ENCODE measurements at places on chromosomes 1 and 21.
A peak's percentile ranks its signal among the peaks of the same experiment; 100 is the strongest.

- peak; percentile 5 for DNase-seq
These were observed 147.8 kb downstream of the PGBD5 start for GRCh38 chr1:230278376-230278775.

GRCh38 chr1:1539310-1540089 lies 924 bp downstream of the TMEM240 start:
- peak; percentile 44 for DNase-seq

- DNase-seq: no peak
These were observed 2.0 kb downstream of the PLXNA2 start for GRCh38 chr1:208242146-208242545.

- DNase-seq: no peak
These were observed 56.8 kb downstream of the TENT5C start for GRCh38 chr1:117662667-117663066.

DNA sequence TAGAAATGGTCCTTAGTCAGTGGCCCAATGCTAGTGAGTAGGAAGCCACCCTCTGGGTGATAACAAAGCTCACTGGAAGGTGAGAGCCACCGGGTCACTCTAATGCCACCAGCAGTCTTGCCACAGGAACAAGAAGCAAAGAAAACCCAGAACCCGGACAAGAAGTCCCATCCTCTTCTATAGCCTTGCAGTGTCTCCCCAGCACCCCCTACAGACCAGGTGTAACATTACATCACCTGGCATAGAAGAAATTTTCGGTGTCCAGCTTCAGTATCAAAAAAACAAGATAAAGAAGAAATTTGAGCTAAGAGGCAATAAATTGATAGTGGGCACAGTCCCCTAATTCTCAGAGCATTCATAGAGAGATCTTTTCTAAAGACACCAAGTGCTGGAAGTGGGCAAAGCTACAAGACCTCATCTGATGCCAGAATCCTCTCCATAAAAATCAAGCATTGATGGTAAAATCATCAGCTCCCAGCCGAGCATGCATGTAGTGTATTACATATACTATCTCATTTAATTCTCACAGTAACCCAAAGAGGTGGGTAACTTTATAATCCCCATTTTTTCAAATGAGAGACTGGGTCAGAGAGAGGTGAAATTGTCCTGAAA lies 491.0 kb downstream of the MATN1 start:
- DNase-seq: peak; percentile 63

GRCh38 chr1:31523769-31524168 lies 52.5 kb upstream of the TINAGL1 start:
- no peak for DNase-seq

DNA sequence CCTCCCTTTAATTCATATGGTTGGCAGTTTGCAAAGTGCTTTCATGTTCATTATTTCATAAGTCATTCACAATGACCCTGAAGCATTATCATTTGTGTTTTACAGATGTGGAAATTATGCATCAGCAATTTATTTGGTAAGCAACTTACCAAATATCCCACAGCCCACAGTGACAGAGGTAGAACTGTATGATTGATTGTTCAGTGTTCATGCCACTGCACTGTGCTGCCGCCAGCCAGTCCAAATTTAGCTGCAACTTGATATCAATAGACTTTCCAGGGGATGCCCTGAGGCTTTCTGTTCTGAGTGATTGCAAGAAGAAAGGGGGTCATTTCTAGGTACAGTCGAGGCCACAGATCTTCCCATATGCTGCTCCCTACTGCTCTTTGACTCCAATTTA lies 380.3 kb downstream of the PLPP3 start:
- DNase-seq: no peak

- no peak for DNase-seq
These were observed 57.5 kb upstream of the CPLANE2 start for GRCh38 chr1:16294219-16295212.

DNA sequence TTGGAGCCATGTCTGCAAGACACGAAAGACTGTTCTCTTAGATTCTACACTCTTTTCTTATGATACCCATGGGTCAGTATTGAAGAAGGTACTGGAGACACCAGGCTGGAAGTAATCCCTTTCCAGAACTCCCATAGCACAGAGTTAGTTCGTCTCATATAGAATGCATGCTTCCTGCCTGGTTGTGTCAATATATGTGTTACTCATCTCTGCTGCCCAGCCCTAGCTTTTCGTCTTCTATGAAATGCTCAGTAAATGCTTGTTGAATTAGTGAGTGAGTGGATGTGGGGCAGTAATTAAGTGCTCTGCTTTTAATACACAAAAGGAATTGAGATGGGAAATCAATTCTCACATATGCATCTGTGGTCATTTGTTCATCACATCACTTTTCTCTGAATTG lies 32.1 kb downstream of the ADCY10 start:
- DNase-seq: no peak

GRCh38 chr1:31788825-31789256 lies 24.7 kb upstream of the ADGRB2 start:
- peak; percentile 23 for DNase-seq

DNA sequence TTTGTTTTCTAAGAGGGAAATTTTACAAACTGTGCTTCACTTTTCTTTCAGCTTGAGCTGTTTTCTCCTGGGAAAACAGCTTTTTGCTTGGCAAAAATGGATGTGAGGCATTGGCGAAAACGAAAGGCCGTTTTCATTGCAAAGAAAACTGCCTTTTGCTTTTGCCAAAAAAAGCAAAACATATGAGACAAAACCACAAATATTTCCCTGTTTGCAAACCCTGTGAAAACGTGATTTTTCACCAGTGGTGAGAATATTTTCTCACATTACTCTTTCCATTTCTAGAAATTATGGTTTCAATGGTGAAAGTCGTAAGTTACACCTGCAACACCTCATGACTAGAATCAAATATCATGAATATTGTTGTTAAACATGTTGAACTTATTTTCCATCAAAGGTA lies 74.0 kb upstream of the ZBTB18 start:
- no peak for DNase-seq

- DNase-seq: no peak
These were observed 218.2 kb upstream of the NR5A2 start for GRCh38 chr1:199809311-199809710.

- no peak for DNase-seq
These were observed 8.6 kb downstream of the FNDC5 start for GRCh38 chr1:32861904-32862695.

GRCh38 chr21:44931137-44931500 lies 8.7 kb upstream of the SLX9 start:
- DNase-seq: no peak

DNA sequence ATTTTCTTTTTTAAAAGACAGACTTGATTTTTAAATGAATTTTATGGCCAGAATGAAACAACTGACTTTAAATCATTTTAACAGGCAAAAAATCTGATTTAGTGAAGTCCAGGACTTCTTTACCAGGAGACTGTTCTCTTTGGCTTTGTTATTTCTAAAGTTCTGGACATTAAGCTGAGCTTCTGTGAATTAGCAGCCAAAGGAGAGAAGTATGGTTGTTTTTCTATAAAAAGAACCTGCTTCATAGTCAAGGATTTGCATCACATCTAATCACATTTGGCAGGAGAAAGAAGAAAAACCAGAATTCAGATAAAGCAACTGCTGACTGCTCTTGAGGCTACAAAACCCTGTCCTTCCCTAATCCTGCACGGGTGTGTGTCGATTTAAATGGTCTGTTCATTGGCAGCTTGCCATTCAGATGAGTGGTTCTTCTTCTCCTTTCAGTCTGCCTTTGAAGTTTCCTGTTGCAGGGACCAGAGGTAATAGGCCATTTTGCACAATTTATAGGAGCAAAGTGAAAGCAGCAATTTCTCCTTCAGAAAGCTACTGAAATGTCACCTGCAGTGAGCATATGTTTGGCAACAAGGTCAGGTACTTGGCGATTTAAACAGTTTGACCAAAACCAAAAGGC lies 215.4 kb downstream of the OLFM3 start:
- no peak for DNase-seq

- DNase-seq: no peak
These were observed 1068.8 kb upstream of the ADGRL4 start for GRCh38 chr1:80075351-80075750.

DNA sequence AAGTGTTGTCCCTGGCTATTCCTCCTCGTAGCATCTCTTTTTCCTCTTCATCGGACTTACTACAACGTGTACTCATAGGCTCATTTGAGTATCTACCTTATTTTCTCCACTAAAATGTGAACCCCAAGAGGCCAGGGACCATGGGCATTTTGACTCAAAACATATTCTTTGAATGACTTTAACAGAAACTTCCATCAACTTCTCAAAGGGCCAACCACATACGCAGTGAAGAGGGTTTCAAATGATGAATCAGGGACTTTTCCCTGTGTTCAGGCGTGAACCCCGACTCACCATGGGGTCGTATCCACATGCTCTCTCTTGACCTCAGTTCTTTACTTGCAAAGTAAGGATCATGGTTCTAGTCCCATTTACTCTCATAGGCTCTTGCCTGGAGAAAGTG lies 20.2 kb upstream of the GPR137B start:
- DNase-seq: no peak

GRCh38 chr1:168261390-168261789 lies 19.3 kb upstream of the TBX19 start:
- no peak for DNase-seq

GRCh38 chr1:40362699-40363098 lies 10.8 kb upstream of the SMAP2 start:
- DNase-seq: no peak

GRCh38 chr1:14371771-14372497 lies 226.6 kb upstream of the KAZN start:
- DNase-seq: no peak

DNA sequence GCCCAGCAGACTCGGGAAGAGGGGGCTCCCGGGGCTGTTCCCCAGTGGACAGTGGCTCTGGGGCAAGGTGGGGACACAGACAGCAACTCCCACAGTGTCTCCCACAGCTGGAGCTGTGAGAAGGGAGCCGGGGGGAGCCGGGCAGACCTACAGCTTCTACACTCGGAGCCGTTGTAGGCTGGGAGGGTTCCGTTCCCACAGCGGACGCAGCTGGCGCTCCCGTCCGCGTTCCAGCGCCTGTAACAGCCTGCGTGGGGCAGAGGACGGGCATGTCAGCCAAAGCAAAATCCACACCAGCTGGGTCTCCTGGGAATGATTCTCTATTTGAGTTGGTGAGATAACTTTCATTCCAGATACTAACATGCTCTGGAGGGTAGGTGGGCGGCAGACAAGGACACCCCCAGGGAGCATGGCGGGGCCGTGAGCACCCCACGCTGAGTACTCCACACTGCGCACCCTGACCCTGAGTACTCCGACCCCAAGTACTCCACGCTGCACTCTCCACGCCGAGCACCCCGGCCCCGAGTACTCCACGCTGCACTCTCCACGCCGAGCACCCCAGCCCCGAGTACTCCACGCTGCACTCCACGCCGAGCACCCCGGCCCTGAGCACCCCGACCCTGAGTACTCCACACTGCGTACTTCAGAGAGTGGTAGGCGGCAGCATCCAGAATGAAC lies 13.4 kb upstream of the RNF223 start:
- DNase-seq: no peak

DNA sequence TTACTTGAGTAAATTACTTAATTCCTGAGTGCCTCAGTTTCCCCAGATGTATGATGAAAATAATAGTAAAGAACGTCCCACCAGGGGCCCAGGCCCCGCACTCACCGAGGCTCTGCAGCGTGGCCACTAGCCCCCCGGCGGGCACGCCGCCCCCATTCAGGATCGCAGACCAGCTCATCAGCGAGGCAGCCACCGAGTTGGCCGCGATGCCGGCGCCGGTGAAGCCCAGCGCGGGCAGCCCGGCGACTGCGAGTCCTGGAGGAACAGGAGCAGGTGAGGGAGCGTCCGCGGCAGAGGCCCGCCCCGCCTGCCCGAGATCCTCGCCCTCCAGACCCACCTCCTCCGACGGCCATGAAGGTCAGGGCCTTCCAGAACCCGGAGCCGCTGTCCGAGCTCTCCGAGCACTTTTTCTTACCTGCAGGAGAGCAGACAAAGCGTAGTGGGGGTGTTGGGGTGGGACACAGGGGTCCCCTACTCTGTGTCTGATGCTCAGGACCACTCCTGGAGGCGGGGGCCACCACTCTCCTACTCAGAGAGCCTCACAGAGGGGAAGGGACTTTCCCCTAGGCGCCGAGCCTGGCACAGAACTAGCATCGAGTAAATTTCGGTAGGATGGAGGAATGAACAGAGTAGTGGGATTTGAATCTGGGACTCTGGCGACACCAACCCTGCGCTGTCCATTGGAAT lies 3.7 kb downstream of the IFI6 start:
- DNase-seq: no peak

GRCh38 chr1:31488528-31488927 lies 75.5 kb downstream of the SERINC2 start:
- DNase-seq: no peak

DNA sequence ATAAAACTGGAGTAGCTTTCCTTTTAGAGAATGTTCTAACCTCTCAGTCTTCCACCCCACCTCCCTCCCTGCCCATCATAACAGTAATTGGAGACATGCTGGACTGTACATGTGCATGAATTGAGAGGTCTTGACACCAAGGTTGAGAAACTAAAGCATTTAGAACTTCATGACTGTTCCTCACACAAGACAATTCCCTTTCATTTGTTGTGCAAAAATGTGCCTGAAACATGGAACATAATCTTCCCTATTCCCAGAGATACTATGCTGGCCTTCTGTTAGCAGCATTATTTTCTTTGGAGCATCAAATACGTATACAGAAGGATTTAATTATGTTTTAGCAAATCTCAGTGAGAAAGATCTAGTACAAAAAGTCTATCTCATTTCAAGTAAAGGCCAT lies 97.5 kb upstream of the KCNE2 start:
- no peak for DNase-seq

- DNase-seq: no peak
These were observed 358.7 kb downstream of the TGFB2 start for GRCh38 chr1:218703836-218704235.

DNA sequence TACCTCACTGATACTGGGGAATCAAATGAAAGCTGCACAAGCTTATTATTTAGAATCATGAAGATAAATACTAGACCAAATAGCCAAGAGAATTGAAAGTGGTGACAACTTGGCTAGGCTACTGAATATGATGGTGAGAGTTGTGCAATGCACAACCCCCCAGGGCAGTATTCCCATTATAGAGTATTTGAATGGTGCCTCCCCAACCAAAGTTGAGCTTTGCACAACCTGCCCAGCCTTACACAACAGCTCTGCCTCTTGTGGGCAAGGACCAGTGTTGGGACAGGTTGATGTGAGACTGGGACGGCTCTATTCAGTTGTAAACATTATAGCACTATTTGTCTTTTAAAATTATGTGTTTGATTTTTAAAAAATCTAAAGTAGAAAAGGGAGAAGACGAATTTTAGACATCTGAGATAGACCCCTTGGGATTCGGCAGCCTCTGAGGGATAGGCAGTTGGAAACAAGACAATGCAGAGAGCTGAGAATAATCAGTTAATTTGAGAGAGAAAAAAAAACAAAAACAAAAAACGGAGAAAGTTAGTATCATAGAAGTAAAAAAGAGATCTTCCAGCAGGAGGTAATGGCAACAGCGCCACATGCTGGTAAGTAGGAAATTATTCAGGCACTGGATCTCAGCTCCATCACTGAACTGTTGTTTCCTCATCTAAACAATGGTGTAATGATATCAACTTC lies 91.0 kb upstream of the KCNA3 start:
- no peak for DNase-seq
